Dermis blood vessel endothelial cell (primary cell): ENCODE measurements at places on chromosomes 6 and 20.

DNA sequence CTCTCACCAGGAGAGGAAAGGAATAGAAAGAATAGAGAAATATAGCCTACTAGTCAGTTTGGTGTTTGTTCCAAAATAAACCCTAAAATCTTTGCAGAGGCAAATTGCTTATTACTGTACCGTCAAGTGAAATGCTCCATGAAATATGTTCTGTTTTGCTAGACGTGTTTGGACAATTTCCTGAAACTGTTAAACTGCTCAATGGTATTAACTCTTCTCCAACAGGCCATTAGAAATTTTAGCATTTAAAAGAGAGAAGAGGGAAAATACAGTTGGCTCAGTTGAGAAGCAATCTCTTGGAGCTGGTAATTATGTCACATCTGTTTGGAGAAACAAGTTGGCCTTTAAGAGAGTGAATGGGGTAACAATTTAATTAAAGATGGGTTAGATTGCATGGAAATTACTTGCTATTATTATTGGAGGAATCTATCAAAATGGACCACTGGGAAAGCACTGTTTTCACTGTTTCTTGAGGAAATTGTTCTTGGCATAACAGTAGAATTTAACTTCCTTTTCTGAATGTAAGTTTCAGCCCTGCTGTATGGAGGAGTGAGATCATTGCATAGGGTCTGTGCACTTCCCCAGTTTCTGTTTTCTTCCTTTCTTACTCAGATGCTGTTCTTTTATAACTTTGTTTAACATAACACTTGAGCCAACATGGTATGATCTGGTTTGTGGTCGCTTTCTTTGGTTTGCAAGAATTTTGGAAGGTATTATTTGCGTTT, 373.6 kb downstream of the PLCB1 start:
- DNase-seq: peak; percentile 33

- DNase-seq: peak; percentile 19
These were observed 114.5 kb downstream of the RNF144B start for GRCh38 chr6:18501663-18502013.

- no peak for DNase-seq
These were observed 252.0 kb downstream of the KIF16B start for GRCh38 chr20:16321291-16321690.

DNA sequence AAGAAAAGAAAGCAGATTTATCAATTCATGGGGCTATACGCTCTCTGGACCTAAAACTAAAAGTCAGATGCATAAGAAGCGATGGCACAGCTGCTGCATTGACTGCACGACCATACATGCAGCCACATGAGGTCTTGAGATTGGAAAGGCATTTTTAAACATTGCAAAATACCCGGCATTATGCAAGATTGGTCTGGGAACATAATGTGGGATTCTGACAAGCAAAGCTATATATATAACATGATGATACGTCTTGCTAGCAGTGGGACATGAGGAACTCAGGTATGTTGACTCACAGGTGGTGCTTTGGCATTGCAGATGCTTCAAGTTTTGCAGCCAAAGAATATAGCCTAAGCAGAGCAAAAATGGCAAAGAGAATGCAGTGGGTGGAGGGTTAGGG, 55.1 kb downstream of the SAMD3 start:
- no peak for DNase-seq
